ENCODE measurements at places on chromosomes 12 and 14.

GRCh38 chr14:41355866-41356265 lies 250.8 kb upstream of the LRFN5 start:
- DNase-seq: peak; percentile 2

DNA sequence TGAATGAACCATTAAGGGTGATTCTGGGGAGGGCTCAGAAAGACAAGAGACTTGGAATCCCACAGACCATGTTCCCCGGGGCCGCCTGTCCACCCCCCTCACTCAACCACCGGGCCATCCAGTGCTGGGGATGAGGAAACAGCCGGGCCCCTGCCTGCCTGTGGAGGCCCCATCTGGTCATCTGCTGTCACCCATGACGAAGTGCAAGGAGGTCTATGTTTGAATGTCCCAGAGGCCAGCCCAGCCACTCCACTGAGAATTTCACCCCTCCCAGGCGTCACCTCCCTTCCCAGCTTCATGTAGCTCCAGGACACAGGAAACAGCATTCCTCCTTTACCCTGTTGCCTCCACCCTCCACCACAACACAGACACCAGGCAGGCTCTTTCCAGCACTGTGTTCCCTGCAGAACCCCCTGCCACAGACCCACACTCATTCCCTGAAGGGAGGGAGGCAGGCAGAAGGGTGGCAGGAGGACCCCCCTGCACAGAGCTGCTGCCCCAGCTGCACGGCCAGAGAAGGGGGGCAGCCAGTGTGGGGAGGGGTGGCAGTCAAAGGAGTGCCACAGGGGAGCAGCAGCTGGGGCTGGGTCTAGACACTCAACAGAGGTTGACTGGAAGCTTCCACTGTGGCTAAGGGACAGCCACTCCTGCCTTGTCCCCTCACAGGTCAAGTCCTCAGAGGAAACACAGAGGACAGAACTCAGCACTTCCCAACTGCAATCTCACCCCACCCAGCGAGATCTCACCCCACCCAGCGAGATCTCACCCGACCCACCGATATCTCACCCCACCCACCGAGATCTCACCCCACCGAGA lies 50.3 kb upstream of the PPP2R5C start:
- DNase-seq: no peak

DNA sequence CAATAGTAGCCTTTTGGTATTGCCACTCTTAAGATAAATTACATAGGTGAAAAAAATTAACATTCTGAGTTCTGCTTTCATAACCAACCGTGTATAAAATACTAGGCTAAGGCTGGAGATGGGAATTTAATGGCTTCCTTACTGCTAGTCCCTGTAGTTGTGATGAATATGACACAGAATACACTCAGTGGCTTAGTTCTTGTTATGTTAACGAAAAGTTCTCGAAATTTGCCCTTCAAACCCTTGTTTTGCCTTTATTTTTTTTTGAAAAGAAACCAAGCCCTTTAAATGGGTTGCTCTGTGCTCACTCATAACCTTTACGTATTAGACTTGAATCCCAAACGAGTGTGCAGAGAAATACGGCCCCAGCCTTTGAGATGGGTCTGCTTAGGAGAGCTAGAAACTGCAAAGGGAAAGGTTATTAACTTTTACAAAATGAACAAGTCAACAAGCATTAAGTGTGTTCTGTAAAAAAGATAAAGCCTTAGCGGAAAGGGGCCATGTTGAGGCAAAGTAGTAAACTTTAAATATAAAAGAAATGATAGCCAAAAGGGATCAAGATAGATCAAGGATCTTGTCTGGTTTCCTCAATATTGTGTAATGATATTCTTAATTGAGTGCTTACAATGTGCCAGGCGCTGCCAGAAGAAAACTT lies 1.7 kb downstream of the NUDT4 start:
- DNase-seq: no peak

GRCh38 chr14:99534863-99535262 lies 53.7 kb downstream of the CCNK start:
- DNase-seq: no peak

DNA sequence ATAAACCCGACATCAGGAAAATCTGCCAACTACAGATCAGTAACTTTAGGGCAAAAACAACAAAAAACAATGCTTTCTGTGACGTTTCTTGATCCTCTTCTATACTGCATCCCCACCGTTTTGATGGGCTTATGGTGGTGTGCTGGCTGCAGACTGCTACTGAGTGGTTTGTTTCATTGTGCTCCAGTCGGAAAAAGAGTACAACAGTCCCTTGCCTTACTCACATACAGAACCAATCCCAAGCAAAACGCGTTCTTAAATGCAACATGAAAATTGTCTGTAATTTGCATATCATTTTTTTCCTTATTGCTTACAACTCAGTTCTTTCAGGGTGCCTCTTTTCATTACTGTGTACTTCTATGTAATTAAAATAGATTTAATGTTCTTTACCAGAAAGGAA lies 2.3 kb downstream of the ETV6 start:
- DNase-seq: no peak

- no peak for DNase-seq
These were observed 36.6 kb downstream of the WDR89 start for GRCh38 chr14:63605041-63605532.

GRCh38 chr14:79037593-79037992 lies 867.4 kb downstream of the NRXN3 start:
- no peak for DNase-seq

GRCh38 chr12:117847371-117847770 lies 121.4 kb downstream of the KSR2 start:
- no peak for DNase-seq

DNA sequence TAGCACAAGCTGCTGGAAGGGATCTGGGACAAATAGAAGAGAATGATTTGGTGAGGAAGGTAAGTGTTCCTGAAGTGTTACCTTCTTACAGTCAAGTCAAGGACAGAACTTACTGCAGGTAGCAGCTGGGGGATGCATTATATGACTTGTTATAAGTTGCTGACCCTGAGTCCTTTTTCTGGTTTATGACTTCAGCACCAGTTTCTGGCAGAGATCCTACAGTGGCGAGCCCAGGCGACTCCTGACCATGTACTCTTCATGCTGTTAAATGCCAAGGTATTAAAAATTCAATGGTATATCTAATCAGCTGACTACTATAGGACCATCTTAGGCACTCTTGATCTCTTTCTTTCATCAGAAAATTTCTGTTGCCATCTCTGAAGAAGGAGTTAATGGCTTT lies 45.1 kb upstream of the ATF1 start:
- no peak for DNase-seq

GRCh38 chr12:45473636-45474035 lies 255.9 kb upstream of the ARID2 start:
- DNase-seq: no peak

DNA sequence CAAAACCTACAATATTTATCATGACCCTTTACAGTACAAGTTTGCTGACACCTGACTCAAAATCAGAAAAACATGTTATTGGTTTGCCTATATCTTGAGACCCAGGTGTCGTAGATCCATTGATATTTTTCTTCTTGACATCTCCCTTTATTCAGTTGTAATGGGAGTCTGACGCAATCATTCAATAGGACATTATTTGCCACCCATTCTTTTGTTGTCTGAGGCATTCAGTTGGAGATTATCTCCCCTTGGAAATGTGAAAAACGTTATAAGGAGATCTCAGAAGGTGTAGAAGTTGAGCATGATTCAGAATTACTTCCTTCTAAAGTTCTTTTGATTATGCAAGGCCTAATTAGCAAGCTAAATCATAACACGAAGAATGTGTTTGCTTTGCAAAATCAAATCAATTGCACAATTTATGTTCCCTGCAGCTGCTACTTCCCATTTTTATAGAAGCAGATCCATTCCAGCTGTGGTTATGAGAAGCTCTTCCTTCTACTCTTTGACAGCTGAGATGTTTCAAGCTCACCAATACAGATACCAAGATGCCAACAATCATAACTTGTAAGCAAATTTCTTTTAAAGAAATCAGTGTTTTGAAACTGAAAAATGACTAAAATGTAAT lies 228.2 kb upstream of the SYT1 start:
- no peak for DNase-seq

DNA sequence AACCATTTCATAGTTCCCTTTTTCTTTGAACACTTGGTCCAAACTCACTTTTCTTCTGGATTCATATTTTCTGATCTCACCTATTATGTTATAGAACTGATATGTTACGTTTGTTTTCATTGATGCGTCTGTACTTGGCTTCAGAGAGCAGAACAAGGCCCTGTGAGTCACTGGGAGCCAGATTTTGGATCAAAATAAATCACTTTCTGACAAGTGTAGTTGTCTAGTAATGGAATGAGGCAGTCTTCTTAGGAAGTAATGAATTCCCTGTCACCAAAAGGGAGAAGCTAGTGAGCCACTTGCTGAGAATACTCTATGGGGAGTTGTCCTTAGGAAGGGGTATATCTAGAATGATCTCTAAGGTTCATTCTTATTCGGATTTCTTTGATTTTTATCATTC lies 10.2 kb downstream of the BICD1 start:
- DNase-seq: no peak

GRCh38 chr14:56005191-56006053 lies 112.8 kb upstream of the PELI2 start:
- peak; percentile 40 for DNase-seq

DNA sequence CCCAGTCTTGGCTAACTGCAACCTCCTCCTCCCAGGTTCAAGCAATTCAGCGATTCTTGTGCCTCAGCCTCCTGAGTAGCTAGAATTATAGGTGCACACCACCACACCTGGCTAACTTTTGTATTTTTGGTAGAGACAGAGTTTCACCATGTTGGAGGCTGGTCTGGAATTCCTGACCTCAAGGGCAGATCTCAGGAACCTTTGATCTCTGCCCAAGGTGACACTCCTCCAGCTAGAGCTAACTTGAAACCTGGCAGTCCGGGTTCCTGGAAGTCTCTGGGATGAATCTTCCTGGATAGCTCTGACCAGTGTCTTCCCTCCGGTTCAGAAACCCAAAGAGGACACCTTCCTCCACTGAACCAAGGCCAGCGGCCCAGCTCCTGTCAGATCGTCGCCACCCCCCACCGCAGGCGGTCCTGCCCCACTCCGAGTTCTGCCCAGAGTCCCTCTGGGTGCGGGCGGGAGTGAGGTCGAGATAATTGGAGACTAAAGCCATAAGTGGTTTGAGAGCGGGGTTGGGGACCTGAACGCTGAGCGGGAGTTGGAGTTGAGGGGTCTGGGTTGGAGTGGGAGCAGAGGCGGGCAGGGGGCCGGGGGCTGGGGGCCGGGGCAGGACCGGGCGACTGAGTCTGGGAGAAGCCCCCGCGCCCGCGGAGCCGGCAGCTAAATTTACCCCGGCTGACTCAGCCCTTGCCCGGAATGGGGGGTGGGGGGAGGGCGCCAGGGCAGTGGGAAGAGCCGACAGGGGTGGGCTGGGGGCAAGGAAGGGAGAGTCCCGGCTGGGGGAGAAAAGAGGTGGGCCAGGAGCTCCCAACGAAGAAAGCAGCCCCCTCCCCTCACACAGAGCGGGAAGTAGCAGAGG lies 4.7 kb downstream of the DDN start:
- DNase-seq: no peak

- no peak for DNase-seq
These were observed 217.0 kb downstream of the SLC25A21 start for GRCh38 chr14:36955376-36955775.

DNA sequence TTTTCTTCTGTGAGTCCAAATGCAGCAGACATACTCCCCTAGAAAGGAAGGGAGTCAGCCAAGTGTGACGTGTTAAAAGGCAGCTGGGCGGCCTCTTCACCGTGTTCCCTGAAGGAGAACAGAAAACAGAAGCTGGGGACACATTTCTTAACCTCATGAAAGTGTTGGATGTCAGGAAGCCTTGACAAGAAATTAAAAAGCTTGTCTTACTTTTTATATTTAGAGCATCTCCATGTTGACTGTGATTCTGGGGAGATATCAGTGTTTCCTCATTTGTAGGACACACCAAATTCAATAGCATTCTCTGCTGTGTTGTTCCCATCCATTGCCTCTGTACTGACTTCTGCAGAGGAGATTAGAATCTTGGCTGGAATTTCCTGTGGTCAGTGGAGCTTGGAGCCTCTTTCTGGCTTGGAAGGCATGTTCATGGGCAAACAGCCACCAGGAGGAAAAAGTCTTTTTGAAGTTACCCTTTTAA lies 93.7 kb downstream of the RMST start:
- DNase-seq: peak; percentile 21

- DNase-seq: no peak
These were observed 699 bp upstream of the HOXC11 start for GRCh38 chr12:53972152-53972702.

GRCh38 chr14:95519699-95520098 lies 3.2 kb upstream of the SYNE3 start:
- DNase-seq: no peak

GRCh38 chr12:3469711-3470110 lies 21.3 kb upstream of the PRMT8 start:
- DNase-seq: no peak

DNA sequence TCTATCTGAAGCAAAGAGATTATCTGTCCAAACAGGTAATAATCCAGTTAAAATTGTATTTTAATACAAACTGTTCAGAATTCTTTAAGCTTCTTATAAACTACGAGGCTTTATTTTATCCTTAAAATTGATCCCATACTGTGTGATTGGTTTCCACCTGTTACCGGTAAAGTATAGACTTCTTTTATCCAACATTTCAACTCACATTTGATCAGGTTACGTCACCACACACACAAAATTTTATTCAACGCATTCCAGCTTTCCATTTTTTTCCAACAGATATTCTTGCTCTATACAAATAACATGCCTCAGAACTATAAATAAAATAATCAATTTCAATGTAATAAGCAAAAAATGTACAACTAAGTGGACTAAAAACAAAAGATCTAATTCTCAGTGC lies 4.5 kb downstream of the NOVA1 start:
- DNase-seq: no peak

GRCh38 chr12:117501076-117501869 lies 139.8 kb upstream of the NOS1 start:
- peak; percentile 28 for DNase-seq

DNA sequence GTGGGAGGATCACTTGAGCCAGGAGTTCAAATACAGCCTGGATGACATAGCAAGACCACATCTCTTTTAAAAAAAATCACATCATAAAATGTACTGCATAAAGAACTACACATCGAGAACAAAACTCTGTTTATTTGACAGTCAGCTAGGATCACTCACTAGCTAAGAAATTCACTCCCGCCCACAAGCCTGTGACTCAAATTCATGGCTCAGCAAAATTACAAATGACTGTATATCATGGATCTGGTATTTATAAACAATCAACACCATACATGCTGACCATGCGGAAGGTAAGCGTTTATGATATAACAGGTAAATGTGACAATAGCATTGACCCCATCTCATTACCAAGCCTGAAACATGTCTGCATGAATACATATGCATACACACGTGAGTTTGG lies 206.5 kb downstream of the EFCAB11 start:
- no peak for DNase-seq

- DNase-seq: no peak
These were observed 434.1 kb downstream of the NOVA1 start for GRCh38 chr14:26163761-26164160.
